Mesendoderm (in vitro differentiated cells): ENCODE measurements at places on chromosomes 1 and 21.

DNA sequence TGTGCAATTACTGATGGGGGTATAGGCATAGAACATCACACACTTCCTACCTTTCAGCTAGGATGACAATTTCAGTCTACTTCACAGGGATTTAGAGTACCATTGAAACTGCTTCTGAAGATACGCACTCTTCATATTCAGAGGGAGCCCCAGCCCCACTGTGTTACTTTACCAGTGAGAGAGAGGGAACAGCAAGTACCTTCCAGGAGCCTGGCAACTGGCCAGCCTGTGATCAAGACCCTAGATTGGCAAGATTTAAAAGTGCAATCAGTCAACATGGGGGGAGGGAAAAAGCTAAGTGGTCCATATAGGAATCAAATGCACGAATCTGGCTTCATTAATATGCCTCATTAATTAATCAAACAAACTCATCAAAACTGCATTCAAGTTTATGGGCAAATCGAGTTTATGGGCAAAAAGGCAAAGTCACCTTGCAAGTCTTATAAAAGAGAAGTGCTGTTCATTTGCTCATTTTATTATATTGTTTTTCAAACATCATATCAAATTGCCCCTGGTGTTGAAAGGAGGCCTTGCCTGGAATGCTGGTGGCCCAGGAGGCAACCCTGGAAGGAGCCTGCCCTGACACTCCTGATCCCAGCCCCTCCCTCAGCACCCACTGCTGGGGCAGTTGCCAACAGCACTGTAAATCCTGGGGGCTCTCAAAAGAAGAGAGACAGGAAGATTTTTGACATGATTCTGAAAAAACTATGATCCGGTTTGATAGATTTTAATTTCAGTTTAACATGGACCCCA is 184.9 kb upstream of the DPT start:
- no peak for DNase-seq

GRCh38 chr1:147611021-147611426 is 59.3 kb downstream of the ACP6 start:
- DNase-seq, result no peak

DNA sequence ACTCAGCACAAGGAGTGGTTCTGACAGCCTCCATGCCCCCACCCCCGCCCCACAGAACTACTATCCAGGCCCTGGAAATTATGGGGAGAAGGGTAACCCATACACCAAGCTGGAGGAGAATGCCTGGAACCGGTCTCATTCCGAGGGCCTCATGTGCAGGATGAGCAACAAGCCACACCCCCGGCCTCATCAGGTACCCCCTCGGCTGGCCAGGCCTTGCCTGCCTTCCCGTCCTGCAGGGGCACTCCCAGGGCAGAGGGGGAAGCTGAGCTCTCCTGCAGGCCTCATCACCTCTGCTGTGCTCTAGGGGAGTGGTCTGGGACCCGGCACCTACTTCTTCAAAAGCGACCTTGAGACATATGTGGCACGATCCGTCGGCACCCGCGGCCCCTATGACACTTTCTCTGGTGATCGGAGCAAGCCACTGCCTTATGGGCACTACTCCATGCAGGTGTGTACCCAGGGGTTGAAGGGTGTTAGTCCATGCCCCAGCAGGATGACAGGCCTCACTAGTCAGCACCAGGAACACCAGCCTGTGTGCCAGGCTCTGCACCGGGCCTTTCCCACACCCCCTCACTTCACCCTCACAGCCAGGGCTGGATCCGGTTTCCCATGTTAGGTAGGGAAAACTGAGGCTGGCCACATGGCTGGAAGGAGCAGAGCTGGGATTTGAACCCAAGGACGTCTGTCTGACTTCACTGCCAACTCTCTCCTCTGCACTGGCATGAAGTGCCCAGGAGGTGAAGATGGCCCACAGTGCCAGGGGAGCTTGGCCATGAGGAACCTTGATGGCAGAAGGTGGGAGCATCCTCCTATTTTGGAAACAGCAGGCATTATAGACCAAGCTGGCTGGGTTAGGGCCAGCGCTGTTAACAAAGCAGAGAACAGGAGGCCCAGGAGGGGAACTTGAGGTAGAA is 10.9 kb upstream of the TTC22 start:
- no peak for DNase-seq

- DNase-seq, result no peak
Measured at GRCh38 chr1:114320586-114320985, 166.9 kb upstream of the SYT6 start.

GRCh38 chr1:234746798-234747196 is 136.8 kb upstream of the IRF2BP2 start:
- no peak for DNase-seq

GRCh38 chr1:222529916-222530315 is 18.0 kb downstream of the HHIPL2 start:
- no peak for DNase-seq

DNA sequence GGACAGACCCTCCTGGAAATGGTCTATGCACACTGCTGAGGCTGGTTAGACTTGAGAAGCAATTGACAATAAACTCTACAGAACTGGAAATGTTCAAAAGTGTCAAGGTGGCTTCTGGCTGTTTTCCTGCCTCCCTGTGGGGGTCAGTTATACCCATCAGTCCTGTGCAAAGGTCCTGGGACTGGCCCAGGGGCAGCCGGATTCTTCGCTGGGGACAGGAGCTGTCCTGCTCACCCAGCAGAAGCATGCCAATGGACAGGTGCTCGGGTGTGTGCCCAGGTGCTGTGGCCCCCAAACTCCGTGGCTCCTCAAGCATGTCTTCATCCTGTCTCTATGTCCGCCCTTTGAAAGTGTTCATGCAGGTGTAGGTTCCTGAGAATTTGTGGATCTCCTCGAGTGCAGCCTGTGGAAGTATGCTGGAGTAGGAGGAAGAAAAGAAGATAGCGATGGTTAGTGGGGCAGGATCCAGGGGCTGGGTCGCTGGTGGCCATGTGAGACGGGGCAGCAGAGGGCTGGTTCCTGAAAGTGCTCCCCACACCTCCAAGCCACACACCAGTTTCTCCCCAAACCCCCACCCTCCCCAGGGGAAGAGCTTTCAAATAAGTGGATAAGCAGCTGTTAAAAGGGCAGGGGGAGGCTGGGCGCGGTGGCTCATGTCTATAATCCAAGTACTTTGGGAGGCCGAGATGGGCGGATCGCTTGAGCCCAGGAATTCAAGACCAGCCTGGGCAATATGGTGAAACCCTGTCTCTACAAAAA is 49.8 kb downstream of the DHRS3 start:
- no peak for DNase-seq

DNA sequence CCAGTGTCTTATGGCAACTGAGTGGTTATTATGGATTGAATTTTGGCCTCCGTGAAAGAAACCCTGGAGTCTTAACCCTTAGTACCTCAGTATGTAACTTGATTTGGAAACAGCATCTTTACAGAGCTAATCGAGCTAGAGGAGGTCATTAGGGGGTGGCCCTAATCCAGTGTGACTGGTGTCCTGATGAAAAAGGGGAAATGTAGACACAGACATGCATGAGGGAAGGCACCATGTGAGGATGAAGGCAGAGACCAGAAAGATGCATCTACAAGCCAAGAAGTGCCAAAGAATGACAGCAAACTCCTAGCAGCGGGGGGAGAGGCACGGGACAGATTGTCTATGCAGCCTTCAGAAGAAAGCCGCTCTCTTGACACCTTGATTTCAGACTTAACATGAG is 14.7 kb downstream of the DOP1B start:
- DNase-seq, result no peak

- no peak for DNase-seq
Measured at GRCh38 chr1:192550922-192551534, 24.5 kb upstream of the RGS1 start.

- DNase-seq, result peak; percentile 4
Measured at GRCh38 chr21:18368205-18368604, 35.4 kb downstream of the TMPRSS15 start.

- DNase-seq, result no peak
Measured at GRCh38 chr1:44024903-44025525, 6.2 kb downstream of the SLC6A9 start.

DNA sequence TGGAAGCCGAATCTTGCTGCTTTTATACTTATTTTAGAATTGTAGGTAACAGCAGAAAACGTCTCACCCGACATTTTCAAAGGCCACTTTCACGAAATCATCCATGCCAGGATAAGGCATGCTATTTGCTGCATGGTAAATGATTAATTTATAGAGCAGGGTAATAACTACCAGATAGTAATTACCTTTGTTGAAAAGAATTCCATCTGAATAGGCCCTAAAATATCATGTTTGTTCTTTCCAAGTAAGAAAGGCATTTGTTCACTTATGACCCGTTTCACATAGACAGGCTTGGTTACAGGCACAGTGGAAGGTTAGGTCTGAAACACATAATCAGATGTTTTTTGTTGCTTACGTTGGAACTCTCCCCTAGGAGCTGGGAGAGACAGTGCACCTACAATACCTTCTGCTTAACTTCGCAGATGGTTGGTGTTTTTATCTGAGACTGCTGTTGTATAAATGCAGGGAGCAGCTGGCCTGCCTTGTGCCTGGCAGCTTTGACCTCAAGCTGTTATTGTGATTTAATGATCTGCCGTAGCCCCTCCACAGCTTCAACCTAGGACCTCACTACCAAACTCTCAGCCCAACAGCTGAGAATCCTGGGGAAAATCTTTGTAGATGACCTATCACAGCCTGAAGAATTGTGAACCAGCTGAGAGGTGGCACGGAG is 1.6 kb downstream of the SLC44A3 start:
- no peak for DNase-seq

- DNase-seq, result no peak
Measured at GRCh38 chr1:178362747-178363146, 134.0 kb downstream of the CLEC20A start.

DNA sequence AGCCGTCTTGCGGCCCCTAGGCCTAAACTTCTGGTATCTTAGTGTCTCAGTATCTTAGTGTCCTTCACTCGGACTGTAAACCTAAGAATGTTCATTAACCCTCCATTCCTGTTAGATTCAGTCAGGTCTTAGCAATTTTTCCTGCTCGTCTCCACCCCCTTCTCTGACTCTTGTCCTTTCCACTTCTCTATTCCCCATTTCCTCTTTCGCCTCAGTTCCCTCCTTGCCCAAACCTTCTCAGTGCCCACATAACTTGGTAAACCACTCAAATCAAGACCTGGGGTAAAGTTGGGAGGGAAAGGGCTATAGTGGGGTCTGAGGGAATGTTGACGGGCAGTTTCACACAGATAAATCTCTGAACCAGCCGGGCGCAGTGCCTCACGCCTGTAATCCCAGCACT is 726 bp upstream of the FCER1G start:
- no peak for DNase-seq

GRCh38 chr1:98323906-98324358 is 337.6 kb upstream of the SNX7 start:
- DNase-seq, result peak; percentile 97

DNA sequence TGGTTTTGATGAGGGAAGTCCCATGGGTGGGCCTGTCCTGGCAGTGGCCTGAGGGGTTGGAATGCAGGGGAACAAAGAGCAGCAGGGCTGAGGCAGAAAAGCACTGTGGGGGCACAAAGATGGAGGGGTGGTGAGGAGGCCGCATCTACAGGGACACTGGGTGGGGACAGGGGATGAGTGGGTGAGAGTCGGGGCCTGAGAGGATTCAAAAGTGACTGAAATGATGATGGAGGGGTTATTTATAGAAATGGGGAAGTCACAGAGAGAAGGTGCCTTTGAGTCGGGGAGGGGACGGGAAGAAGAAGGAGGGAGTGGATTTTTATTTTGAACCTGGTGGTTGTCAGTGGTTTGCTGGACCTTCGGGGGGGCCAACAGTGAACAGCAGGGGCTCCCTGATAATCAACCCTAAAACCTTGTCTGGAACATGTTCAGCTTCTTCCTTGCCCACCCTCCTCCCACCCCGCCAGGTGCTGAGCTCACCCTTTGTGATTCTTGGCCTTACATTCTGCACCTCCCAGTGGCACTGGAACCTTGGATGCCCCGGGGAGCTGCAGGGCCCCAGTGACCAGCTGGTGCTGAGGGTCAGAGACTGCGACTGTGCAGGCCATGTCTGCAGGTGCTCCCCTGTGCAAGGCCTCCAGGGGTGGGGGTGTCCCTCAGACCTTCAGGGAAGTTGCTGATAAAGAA is 42.9 kb downstream of the IER5 start:
- no peak for DNase-seq

- DNase-seq, result no peak
Measured at GRCh38 chr1:84776639-84777038, 86.4 kb upstream of the SSX2IP start.

DNA sequence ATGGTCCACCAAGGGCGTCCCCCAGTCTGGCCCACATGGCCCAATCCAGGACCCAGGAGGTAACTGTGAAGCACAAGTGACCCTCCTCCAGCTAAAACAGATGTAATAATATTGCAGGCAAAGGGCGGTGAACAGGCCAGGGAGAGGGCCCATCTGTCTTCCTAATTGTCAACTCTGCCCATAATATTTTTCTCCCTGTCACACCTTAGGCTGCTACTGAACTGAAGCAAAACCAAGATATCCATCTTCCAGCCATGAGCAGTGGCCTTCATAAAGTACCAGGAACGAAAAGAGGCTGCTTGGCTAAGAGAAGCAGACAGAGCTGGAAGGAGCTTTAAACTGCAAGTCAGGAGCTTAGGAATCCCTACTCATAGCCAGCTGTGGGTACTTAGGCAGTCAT is 3.1 kb downstream of the KANK4 start:
- no peak for DNase-seq

DNA sequence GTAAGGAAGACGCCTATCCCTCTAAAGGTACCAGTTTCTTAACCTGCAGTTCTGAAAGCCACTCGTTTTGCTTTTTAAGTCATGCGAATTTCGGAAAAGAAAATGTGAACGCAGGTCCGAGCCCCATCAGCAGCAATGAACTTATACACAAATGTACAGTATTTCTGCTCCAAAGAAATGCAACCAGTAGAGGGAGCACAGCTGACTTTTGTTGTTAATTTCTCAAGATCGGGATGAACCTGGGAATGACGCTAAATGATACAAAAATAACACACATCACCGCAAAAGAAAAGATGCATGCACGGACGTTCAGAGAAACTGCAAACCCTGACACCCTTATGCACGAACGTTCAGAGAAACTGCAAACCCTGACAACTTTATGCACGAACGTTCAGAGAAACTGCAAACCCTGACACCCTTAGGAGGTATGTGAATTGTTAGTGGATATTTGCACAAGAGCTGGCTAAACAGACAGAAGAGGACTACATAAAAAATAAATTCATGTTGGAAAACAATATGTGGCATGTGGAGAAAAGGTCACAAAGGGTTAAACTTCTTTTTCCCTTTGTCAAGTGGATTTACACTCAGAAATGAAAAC is 3.5 kb upstream of the TIAM1 start:
- no peak for DNase-seq

- DNase-seq, result peak; percentile 76
Measured at GRCh38 chr1:204431310-204432184, 19.9 kb upstream of the PPP1R15B start.

DNA sequence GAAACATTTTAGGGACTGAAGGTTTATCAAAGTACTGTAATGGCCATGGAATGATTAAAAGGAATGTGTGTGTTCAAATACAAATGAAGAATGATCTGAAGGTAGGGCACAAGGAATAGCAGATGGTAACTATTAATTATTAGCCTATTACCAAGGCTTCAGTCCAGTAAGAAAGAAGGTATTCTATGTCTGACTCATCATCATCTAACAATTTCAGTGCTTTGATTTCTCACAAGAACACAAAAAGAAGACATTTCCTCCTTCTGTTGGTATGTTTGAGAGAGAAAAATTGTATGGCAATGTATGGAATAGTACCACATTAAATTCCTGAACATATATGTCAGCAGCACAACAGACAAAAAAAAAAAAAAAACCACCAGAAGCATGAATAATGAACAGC is 57.5 kb downstream of the TYW3 start:
- DNase-seq, result no peak

- peak; percentile 85 for DNase-seq
Measured at GRCh38 chr1:19704247-19705113, 39.8 kb downstream of the HTR6 start.
